ENCODE measurements at places on chromosomes 7 and 10.

GRCh38 chr10:97297556-97298222, 5.3 kb upstream of the ARHGAP19 start:
- DNase-seq: no peak

DNA sequence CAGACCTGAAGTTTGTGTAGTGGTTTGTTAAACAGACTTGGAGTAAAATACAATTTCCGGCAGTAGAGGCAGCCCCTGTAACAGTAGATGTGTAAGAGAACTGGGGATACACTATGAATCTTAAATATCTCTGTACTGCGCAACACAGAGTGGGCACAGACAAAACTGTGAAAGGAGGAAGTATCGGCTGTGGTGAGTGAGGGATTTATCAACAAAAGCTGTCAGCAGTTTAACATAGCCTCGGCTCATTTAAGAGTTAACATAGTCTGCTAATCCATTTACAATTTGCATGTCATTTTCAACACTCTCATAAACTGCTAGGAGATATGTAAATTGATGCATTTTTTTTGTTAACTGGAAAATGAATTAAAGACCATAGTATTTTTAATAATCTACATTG, 225.2 kb downstream of the ZWINT start:
- no peak for DNase-seq

- no peak for DNase-seq
Observed at GRCh38 chr10:34584164-34584563, 230.9 kb downstream of the PARD3 start.

GRCh38 chr10:6665847-6666246, 85.8 kb upstream of the PRKCQ start:
- no peak for DNase-seq

DNA sequence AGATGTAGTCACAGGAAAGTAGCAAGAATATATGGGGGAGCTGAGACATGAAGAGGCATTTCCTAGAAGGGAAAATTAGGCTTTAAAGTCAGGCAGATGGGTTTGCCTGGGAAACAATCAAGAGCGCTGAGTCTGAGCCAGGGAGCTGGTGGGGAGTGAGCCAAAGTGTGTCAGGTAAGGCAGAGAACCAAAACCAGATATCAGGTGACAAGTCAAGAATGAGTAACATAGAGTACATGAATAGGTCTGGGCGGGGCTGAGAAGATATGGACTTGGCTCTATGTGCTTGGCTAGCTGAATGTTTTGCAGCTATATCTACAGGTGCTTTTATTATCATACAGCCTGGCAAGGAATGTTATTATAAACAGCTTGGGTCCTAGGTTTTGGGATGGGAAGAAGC, 49.3 kb downstream of the GPR141 start:
- DNase-seq: no peak

- DNase-seq: no peak
Observed at GRCh38 chr10:1454428-1454827, 282.9 kb downstream of the ADARB2 start.

DNA sequence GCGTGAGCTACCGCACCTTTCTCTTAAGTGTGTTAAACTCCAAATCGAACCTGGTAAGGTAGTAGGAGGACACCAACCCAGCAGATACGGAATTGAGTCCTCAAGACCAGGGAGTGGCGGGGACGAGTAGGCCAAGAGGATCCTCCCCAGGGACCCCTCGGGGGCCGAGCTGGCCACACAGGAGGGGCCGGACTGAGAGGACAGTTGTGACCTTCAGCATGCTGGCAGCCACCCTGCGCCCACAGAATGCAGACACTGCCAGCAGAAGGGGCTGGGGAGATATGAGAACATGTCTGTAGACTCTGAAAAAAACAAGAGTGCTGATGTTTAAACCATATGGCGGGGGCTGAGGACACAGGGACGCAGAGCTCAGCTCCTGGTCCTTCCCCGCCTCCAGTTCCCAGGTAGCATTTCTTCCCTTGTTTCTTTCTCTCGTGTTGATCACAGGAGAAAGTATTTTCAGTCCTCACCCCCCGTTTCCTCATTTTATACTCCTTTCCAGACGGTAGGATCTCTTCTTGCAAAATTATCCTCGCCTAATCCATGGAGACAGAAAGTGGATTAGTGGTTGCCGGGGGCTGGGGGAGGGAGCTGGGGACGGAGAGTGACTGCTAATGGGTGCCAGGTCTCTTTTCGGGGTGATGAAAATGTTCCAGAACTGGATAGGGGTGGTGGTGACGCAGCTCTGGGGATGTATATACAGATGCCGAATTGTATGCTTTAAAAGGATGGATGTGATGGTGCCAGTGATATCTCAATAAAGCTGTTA, 11.5 kb upstream of the UNCX start:
- no peak for DNase-seq

DNA sequence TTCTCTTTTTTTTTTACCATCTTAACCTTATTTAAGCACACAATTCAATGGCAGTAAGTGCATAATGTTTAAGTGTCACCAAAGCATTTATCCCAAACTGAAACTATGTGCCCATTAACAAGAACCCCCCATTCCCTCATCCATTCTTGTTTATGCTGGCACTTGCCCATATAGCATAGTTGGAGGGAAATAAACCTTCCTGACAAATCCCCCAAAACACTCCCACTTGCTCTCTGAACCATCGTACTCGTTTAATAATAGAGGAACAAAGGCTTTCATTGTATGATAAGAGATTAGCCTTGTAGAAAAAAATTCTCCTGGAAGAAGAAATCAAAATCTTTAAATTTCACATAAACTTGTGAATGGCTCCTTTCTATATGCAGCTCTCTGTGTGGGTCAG, 26.4 kb upstream of the KCNMA1 start:
- no peak for DNase-seq

DNA sequence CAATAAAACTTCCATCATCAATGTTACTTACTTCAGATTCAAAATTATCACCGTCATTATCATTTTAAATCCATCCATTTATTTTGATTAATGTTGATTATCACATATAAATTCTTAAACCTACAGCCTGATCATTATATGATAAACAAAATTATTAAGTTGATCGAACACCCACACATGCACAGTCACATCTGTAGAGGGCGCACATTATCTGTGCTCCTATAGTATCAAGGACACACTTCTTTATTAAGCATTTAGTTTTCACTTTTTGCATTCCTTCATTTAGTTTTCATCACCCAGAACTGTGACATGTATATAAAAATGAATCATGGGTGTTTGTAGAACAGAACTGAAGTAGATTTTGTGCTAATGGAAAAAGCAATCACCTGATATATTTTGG, 26.2 kb upstream of the ZNF716 start:
- DNase-seq: no peak

DNA sequence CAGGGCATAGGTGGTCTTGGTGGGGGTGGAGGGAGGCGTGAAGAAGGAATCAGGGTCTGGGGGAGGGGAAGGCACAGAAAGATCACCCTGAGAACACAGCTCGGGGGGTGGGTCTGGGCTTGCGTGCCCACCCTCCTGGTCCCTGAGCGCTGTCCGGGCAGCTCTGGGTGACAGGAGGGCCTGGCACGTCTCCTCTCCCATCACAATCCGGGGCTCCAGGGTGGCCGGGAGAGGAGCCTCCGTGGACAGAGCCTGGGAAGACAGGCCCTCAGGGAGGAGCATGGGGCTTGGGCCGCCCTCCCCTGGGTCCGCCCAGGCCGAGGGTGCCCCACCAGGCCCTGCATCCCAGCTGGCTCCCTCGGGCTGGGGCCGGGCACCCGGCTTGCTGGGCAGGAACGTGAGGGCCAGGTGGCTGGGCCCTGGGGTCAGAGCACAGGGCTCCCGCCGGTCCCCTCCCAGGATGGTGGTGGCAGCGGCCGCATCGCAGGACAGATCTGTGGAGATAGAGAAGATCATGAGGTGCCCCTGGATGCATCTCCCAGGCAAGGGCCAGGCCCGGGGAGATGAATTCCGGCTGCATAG, 3.1 kb downstream of the NACAD start:
- no peak for DNase-seq

- DNase-seq: no peak
Observed at GRCh38 chr7:25361863-25362262, 133.6 kb upstream of the NPVF start.

DNA sequence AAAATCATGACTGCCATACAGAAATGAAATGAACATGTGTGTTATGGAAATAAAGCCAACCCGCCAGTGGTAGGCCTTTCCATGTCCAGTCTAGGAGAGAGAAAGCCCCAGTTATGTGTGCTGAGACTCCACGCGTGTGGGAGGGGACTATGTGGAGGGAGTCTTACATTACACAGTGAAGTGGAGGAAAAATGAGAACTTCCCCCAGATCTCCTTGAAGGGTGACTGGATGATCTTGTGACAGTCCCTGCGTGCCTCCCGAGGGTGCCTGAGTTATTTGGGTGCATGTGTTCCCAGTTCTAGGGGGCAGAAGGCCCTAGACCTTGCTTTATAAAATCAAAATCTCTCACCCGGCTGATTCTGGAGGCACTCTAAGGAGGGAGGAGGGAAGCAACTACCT, 24.2 kb downstream of the UPP1 start:
- DNase-seq: no peak

GRCh38 chr7:7219216-7219615, 36.9 kb downstream of the C1GALT1 start:
- DNase-seq: no peak

DNA sequence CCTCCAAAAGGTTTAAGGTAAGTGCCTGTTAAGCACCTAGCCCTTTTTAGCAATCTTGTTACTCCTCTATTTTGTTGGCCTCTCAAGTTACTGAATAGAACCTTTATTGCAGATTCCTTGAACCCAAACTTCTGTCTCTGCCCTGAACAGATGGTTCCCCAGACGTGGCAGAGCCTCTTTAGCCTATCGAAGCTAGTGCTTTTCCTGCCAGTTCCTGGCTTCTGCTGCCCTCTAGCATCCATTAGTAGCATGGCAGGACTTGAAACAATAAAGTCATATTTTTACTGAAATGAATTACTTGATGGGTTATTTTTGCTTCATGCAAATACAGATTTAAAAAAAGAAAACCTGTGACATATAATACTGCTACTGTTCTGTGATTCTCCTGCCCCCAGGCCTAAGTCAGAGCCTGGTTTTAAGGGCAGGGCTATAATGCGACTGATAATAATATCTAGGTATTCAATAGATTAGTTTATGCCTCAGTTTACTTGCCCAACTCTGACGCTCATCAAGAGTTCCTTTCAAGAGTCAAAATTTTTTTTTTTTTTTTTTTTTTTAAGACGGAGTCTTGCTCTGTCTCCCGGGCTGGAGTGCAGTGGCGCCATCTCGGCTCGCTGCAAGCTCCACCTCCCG, 84.3 kb upstream of the PHF14 start:
- peak; percentile 27 for DNase-seq

DNA sequence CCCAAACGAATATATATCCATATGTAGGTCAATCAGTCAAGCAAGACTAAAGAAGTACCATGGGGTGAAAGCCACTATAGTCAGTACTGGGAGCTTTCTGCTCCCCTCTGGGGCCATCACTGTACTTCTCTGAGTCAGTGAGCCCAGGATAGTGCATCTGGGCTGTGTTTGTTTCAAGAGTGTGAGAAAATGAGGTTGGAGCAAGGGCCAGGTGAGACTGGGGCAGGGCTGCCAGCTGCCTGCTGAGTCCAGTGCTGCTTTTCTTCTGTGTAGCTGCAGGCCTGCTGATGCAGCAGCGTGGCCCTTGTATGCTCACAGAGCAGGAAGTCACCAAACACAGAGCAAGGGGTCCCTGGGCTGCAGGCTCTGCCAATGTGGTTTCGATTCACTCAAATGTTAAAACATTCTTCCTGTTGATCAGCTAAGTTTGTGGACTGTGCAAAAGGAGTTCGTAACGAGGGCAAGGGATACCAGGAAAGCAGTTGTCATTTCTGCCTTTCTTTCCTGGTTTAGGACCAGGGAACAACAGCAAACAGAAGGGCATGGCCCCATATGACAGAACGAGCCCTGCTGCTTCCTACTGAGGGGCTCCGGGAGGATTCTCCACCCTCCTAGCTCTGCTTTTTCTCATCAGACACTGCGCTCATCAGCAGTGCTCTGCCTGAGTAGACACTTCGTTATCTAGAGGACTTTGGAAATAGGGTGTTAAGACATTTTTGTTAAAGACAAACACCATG, 65.4 kb upstream of the TNS3 start:
- no peak for DNase-seq

- no peak for DNase-seq
Observed at GRCh38 chr10:73887294-73888039, 13.1 kb upstream of the CAMK2G start.

DNA sequence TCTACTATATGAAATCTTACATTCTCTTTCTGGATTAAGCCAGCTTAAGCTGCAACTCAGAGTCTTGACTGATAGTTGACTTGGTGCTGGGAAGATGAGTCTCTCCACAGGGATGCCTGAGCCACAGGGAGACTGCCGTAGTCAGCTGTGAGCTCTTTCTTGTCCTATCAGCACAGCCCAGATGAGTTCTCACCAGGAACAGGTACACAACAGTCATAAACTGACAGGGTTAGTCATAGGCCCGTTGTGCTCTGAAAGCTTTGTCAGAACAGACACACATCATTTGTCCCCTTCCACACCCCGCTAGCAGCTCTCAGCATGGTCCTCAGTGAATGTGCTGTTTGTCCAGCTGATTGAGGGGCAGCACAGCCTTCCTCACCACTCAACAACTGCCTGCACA, 221.6 kb downstream of the RPS24 start:
- DNase-seq: no peak

DNA sequence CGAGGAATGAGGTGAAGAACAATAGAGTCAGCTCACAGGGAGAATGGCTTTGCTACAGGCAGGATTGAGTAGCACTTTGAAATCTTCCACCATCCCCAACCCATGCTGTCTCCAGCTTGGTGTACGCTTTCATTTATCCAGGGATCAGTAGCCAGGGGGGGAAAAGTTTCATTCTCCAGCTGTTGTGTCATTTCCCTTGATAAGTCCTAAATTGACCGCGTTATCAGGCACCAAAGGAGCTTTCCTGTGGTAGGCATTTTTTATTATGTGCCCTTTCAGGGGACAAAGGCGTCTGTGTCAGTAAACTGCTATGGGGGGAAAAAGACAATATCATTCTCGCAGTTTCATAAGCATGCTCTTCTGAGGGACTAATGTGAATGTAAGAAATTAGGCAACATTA, 106.6 kb upstream of the YAE1 start:
- no peak for DNase-seq

DNA sequence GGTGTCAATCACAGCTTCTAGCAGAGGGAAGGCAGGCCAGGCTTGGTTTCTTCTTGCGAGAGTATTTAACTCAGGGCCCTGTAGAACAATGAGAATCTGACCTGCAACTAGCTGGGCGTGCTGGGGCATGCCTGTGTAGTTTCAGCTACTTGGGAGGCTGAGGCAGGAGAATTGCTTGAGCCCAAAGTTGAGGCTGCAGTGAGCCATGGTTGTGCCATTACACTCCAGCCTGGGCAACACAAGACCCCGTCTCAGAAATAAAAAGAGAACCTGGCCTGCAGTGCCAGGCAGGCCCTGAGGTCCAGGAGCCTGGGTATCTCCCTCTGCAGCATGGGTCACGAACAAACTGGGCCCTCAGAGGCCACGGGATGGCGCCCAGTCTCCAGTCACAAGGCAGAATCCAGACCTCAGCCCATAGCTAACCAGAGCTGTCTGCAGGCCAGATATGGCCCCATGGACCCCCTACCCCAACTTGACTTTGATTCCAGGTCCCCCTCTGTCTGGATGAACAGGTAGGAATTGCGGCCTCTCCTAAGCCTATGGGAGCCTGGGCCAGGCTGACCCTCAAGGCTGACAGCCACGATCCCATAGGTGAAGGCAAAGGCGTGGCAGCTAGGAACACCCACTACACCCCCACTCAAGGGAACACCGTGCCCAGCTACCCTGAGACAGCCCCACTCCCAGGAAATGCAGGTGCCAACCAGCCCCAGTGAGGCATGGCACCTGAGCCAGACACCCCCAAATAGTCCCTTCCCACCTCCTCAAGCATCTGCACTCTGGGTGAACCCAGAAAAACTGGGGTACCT, 102.7 kb upstream of the TNRC18 start:
- DNase-seq: no peak

- no peak for DNase-seq
Observed at GRCh38 chr7:34530259-34530658, 127.8 kb upstream of the NPSR1 start.

All from activated CD4-positive, alpha-beta T cell treated with anti-CD3 and anti-CD28 coated beads, Interleukin-2, amount 50 U/mL, for 24 hours (primary cell).